Ureter (tissue), 1 donor: ENCODE measurements at places on chromosomes 16 and 17. TPM values are rescaled to one million over a fixed set of nuclear protein-coding genes. Genes with fewer than 3 reads are reported as not detected.
A peak's percentile ranks its signal among the peaks of the same experiment; 100 is the strongest.

GRCh38 chr16:84930298-84931106 lies 80.8 kb downstream of the ZDHHC7 start:
- no peak for DNase-seq

DNA sequence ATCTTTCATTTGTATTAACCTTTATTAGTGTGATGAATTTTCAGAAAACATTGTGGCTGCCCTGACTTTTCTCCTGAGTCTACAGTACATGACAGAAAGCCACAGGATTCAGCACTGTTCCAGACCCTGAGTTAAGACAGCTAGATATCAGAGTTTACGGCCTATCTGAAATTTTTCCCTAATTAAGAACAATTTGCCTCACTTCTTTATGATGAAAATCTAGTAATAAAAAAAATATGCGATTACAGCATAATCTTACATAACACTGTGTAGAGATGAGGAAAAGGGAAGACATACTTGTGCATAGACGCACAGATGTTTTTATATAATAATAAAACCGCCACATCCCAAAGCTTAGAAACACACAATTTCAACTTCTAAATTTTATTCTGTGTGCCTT lies 7.3 kb downstream of the SPOP start:
- no peak for DNase-seq

DNA sequence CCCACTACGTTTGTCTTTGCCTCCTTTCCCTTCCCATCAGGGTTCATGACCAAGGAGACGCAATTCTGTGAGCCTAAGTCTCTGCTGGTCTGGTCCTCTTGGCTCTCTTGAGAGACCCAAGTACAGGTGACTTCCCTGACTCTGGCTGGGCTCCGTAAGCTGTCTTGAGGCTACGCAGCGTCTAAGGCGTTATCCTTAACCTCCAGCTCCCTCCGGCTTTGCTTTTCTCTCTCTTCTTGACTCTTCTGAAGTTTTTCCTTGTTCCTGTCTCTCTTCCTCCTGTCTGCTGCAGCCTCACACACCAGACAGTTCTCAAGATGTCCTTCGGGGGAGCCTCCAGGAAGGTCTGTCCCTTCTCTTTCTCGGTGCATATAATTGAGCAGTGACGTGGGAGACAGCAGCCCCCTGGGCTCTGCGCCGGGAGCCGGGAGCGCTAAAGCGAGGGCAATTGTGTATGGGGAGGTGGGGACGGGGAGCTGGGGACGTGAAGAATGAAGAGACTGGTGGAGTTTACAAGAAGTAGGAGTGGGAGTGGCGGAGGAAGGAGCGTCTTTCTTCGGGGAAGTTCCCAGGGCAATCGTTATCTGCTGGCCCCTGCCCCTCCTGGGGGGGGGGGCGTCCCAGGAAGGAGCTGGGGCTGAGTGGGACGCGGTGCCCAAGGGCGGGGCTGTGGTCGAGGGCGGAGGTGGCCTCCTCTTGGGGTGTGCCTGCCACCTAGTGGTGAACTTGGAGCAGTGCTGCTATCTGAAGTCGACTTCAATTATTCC lies 6.9 kb upstream of the PIRT start:
- peak; percentile 86 for DNase-seq

GRCh38 chr17:8055851-8056231 lies 17.0 kb downstream of the ALOX15B start:
- DNase-seq = no peak

GRCh38 chr17:8499171-8499570 lies 63.5 kb downstream of the NDEL1 start:
- DNase-seq = no peak

DNA sequence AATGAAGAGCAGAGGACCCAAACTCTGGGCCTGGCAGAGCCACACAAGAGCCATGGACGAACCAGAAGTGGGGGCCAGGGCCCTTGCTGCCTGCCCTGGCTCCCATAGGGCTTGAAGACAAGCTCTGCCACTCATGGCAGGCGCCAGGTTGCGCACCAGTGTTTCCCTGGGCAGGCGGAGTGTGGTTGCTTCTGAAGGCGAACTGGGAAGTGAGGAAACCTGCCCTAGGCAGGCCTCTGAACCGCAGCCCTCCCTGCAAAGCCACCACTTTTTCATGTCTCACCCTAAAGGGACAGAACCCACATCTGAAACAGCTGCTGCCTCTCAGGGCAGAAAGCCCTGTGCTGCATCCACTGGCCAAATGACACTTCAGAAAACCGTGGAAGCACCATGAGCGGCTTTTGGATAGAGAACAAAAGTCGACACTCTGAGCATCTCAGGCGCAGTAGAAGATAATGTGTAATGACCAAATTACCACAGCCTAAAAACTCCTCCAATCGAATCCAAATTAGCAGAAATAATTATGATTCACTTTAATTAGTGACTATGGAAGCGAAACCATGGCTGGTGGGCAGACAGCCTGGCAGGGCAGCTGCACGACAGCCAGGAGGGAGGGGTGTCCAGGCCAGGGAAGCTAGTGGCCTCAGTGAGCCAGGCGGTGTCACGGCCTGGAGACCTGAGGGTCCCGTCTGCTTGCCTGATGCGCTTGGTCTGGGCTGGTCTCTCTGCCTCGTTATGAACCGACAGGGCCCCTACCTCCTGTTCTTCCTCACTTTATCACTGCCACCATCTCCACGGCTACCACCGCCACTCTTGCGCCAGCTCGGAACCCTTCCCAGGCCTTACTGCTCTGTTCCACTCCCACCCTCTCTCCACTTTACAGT lies 59.1 kb downstream of the PRMT7 start:
- DNase-seq = no peak

GRCh38 chr17:67659028-67659427 lies 58.7 kb upstream of the NOL11 start:
- DNase-seq = no peak

DNA sequence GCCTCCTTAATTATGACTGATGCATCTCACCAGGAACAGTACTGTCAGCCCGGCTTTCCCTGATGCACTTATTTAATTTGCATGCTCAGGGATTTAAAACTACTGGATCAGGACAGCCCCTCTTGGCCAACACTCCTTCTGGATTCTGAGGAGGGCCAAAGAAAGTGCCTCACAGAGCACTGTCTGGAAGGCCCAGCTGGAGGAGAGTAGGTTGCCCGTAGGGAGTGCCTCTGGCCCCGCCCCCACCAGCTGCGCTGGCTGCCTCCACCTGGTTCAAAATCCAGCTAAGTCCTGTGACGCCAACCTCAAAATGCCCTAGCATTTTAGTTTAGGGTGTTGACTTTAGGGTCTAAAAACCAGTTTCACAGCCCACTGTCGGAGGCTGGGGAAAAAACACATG lies 49.4 kb upstream of the SREBF1 start:
- no peak for DNase-seq

GRCh38 chr16:2016407-2016922 lies 3.1 kb upstream of the NPW start:
- DNase-seq = no peak

GRCh38 chr16:13070268-13070667 lies 168.9 kb downstream of the SHISA9 start:
- no peak for DNase-seq

DNA sequence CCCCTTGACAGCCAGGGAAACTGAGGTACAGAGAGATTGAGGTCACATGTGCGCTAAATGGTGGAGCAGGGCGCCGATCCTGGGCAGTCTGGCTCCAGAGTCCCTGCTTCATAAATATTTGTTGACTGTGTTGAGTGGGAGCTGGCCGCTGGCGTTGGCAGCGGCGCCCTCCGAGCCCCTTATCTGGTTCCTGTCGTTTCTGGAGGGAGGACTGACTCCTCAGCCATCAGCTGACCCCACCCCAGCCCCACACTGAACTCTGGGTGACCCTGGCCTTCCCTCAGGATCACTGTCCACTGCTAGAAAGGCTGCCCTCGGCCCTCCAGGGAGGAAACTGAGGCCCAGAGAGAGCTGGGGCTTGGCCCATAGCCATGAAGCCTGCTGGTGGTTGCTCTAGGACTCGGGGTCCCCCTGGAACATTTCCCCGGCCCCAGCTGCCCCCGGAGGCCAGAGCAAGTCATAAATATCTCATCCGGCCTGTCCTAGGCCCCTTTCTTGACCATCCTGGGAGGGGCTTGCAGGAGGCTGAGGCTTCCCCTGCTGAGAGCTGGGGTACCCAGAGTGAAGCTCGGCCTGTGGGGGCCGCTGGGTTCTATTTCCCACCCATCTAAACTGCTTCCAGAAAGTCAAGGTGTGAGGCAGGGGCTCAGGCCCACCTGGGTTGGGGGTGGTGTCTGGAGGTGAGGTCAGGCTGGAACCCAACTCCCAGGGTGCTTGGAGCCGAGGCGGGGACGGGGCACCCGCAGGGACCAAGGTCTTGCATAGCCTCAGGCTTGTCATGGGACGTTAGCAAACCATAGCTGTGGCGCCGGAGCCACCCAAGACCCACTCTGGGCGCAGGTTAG lies 51.7 kb upstream of the GSE1 start:
- DNase-seq = no peak

GRCh38 chr16:30620169-30620568 lies 10.0 kb upstream of the ZNF689 start:
- DNase-seq = no peak

- DNase-seq = peak; percentile 52
Measured at GRCh38 chr17:64661726-64661975, 456 bp downstream of the SMURF2 start.

DNA sequence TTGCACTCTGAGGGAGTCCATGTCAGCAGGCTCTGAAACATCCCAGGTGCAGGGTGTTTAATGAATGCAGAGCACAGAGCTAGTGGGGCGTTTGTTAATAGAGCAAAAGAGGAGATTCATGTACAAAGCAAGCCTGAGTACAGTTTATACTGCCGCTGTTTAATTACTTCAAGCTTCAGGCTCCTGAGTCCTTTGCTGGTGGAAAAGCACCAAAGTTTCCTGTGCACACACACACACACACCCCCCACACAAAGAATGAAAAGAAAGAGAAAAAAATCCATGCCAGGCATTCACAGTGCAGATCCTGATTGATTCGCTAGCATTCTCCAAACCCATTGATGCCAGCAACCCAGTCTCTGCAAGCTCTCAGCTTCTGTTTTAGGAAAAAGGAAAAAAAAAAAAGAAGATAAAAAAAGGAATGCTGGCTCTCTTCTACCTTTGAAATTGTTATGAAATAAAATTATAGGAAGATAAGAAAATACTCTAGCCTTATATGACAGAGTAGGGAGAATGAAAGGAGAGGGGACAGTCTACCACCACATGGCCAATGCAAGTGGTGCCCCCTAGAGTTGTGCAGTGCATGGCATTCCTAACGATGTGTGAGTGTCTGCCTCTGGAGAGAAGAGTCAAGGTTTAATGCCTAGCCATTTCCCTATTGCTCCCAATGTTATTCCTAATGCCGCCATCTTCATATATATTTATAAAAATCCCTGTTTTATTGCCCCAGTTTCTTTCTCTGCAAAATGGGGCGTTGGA lies 216.5 kb downstream of the TMEM114 start:
- DNase-seq = no peak

GRCh38 chr17:42460371-42460770 lies 1.7 kb downstream of the ATP6V0A1 start:
- no peak for DNase-seq

DNA sequence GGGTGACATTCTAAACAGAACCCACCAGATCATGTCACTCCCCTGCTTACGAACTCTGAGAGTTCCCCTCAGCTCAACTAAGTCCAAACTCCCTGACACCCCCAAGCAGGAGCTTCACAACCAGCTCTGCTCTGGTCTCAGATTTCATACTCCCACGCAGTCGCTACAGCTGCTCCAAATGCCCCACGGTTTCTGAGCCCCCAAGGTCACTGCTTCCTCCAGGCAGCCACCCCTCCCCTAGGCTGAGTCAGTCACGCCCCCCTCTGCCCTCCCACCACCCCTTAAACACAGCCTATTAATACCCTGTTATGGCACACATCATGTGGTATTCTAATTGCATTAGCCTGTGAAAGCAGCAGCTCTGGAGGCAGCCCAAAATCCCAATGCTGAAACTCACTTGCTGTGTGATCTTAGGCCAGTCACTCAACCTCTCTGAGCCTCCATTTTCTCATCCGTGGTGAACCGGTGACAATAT lies 51.5 kb downstream of the GSG1L start:
- no peak for DNase-seq

DNA sequence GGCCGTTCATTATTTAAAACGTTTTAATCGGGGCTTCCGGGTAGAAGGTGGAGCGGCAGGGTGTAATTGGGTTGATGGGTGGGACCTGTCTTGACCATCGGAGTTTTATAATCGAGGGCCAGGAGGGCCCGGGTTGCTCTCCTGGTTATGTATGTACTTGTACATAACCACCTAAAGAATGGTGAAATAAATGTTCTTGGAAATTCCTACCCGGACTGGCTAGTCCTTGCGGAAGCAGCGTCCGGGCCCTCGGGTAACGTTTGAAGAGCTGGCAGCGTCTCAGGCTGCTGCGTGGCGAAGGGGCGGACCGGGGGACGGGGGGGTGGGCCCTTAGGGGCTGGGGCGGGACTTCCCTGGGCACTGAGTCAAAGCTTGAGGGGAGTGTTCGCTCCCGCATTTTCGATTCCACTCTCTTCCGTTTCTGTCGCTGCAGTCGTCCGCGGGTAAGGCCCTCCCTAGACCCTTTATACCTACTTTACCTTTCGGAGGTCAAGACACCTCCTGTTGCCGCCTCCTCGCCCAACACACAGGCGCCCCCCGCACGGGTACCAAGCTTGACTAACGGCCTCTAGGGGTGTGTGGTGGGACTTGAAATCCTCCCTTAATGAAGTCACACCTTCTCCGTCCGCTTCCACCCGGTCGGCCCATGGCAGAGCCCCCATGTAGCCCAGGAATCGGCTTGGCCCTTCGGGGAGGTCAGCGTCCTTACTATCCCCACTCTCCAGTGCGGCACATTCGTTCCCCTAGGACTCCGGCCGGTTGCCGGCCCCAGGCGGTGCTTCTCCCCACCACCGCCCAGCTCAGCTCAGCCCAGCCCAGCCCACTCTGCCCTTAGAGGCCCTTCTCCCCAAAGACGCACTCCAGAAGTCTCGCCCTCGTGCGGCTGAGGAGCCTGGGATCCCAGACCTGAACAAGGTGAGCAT lies at the start of gene TMEM106A:
Gene TMEM106A (plus strand): TSS at position 396 of the 923 bp plus-strand sequence. CDS start 1,167 bp downstream, outside the sequence.
- peak; percentile 85 for DNase-seq

DNA sequence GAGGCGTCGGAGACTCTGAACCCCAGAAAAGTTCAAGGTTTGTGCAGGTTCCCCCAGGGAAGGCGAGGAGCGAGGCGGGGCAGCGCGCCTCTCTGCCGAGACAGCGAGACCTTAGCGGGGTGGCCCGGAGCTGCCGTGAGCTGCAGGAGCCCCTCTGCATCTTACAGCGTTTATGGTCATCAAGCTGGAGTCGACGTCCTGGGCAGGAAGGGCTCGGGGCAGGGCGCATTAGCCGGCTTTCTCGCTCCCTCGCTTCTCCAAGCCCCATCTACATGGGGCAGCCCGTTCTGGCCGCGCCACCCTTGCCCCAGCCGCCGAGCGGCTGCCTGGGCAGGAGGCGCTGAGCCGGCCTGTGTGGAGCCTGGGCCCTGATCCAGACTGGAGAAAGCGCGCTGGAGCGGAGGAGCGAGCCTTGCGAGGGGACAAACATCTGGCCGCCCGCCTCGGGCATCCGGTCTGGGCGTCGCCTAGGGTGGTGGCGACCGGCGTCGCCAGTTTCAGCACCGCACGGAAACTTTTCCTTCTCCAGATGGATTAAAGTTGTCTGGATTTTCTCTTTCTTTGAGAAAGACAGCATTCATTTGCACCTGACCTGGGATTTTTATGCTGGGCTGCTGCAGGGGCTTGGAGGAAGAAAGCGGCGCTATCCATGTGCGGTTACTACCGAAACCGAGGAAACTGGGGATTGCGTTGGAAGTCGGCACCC lies 750 bp downstream of the TMEM132E start:
- no peak for DNase-seq

Gene ZNF174
- total RNA-seq = 14.5 TPM

Gene PARN
- 53.9 TPM for total RNA-seq

Gene PYY
- total RNA-seq = not detected
